ENCODE measurements at places on chromosomes 6 and 20. TPM values are rescaled to one million over a fixed set of nuclear protein-coding genes. Genes with fewer than 3 reads are reported as not detected.

ABHD12 gene
- 37.6 TPM for total RNA-seq

GRCh38 chr20:48026981-48027592 lies 241.8 kb upstream of the SULF2 start:
- no peaks in the 10 kb centered on the region for H3K36me3 ChIP-seq
- H3K4me3 ChIP-seq = no peak overlapping the region
- no peaks in the 10 kb centered on the region for H3K27me3 ChIP-seq
- no peak for DNase-seq
- H3K4me1 ChIP-seq = peaks cover 4% of the 10 kb centered on the region

DNA sequence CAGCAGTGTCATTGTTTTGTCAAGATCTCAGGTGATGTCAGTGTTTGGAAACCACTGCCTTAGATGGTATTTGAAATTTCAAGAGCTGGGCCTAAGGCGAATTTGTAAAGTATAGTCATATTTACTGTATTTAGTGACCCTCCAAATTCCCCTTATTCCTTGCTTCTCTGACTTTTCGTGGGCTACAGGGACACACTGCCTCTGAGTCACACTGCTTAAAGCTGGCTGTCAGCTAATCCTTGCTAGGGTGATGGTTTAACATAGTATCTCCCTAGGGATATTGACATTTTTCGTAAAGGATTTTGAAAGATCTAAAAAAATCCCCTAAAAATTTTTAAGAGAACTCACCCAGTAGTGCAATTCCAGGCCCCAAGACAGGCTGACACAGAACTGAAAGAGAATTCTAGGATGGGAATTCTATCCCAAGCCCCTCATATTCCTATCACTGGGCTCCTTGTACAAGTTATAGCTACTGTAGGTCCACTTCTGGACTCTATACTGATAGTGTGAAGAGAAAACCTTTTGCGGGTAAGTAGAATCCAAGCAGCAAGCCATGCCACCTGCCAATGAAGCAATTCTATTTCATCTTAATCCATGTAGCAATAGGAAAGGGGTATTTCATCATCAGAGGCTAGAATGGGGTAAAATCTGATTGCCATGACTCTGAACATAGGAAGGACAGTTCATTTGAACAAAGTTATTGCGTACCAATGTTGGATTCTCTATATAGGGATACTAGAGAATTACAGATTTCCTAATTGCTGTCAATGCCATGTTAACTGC lies 4.3 kb downstream of the BMP6 start:
- peaks cover 6% of the 10 kb centered on the region for H3K4me1 ChIP-seq
- H3K4me3 ChIP-seq = no peak overlapping the region
- H3K27me3 ChIP-seq = no peaks in the 10 kb centered on the region
- no peaks in the 10 kb centered on the region for H3K36me3 ChIP-seq
- no peak for DNase-seq

GRCh38 chr20:2109425-2110210 lies 8.0 kb downstream of the STK35 start:
- peak; percentile 33 for DNase-seq
- H3K27ac ChIP-seq = no peak overlapping the region
- H3K4me1 ChIP-seq = peaks cover 19% of the 10 kb centered on the region
- no peaks in the 10 kb centered on the region for H3K27me3 ChIP-seq
- H3K36me3 ChIP-seq = no peaks in the 10 kb centered on the region

APOBEC2 gene
- not detected for total RNA-seq

DNA sequence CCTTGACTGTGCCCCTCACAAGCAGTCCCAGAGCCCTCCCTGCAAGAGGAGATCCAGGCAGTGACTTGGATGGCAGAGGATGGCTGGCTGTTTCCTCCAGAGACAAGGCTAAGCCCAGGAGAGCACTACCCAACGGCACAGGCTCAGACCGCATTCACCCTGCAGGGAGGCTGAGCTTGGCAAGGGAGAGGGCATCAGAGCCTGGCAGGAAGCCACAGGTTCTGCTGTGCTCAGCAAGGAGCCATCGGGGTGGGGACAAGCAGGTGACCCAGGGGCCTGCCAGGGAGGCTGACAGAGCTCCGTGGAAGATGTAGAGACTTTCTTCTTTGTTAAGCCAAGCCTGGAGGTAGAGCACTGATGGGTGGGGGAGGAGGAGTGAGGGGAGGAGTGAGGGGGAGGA lies 159.2 kb upstream of the CST7 start:
- DNase-seq = no peak
- H3K4me3 ChIP-seq = no peak overlapping the region
- no peak overlapping the region for H3K27ac ChIP-seq
- no peaks in the 10 kb centered on the region for H3K27me3 ChIP-seq
- no peaks in the 10 kb centered on the region for H3K4me1 ChIP-seq
- H3K36me3 ChIP-seq = no peaks in the 10 kb centered on the region

DNA sequence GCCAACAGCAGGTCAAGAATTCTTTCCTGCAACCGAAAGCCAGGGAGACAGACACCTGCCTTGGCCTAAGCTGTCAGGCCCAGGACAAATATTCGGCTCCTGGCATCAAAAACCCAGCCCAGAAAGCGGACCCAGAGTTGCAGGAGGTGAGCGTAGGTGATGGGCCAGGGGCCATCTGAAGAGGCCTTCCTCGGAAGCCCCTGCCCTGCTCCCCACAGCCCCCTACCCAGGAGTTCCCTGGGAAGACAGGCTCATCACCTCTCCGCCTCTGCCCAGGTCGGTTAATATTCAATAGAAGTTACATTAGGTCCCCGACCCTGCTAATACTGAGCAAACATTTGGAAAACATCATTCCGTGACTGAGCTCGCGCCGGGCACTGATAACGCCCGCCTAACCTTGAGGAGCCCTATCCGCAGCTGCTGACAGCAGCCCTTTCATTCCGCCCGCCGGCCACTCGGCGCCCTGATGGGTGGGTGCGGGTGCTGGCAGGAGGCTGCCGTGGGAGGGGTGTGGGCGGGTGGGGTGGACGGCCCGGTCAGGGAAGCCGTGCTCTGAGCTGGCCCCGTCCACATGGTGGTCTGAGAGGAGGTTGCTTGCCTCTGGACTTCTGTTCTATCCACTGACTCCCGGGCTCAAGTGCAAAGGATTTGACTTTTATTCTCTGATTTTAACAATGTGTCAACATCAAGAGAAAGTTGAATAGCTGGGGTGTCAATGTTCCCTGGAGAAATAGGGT lies 55.7 kb downstream of the HNF4A start:
- H3K27ac ChIP-seq = no peak overlapping the region
- H3K4me3 ChIP-seq = no peak overlapping the region

RPL10A gene
- total RNA-seq = 2,962 TPM

- peaks cover 2% of the 10 kb centered on the region for H3K4me1 ChIP-seq
- no peak overlapping the region for H3K27ac ChIP-seq
- no peaks in the 10 kb centered on the region for H3K36me3 ChIP-seq
- H3K27me3 ChIP-seq = no peaks in the 10 kb centered on the region
- DNase-seq = no peak
These were observed 69.7 kb upstream of the SIRPA start for GRCh38 chr20:1825507-1825906.

SLCO4A1 gene
- total RNA-seq = 3.3 TPM

DNA sequence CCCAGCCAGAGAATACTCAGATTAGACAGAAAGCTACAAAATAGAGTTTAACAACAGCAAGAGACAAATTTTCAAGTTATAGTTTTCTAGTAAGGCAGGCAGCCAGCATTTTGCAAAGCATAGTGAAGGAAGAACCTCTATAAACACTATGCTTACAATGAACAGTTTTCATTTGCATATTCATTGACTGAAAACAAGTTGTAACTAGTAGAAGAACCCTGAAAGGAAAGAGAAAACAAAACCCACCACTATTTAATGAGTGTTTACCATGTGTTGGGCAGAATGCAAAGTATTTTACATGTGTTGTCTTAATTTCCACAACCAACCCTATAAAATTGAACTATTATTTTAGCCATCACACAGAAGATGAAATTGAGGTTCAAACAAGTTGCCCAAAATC lies 196.1 kb downstream of the UBE3D start:
- H3K4me3 ChIP-seq = no peak overlapping the region
- DNase-seq = no peak
- no peak overlapping the region for H3K27ac ChIP-seq
- H3K4me1 ChIP-seq = no peaks in the 10 kb centered on the region

GRCh38 chr6:87724983-87725811 lies 23.2 kb upstream of the AKIRIN2 start:
- H3K27ac ChIP-seq = no peak overlapping the region
- no peaks in the 10 kb centered on the region for H3K36me3 ChIP-seq
- H3K4me3 ChIP-seq = no peak overlapping the region
- peaks cover 2% of the 10 kb centered on the region for H3K4me1 ChIP-seq
- DNase-seq = no peak

SIRPB1 gene
- 0.43 TPM for total RNA-seq

DNA sequence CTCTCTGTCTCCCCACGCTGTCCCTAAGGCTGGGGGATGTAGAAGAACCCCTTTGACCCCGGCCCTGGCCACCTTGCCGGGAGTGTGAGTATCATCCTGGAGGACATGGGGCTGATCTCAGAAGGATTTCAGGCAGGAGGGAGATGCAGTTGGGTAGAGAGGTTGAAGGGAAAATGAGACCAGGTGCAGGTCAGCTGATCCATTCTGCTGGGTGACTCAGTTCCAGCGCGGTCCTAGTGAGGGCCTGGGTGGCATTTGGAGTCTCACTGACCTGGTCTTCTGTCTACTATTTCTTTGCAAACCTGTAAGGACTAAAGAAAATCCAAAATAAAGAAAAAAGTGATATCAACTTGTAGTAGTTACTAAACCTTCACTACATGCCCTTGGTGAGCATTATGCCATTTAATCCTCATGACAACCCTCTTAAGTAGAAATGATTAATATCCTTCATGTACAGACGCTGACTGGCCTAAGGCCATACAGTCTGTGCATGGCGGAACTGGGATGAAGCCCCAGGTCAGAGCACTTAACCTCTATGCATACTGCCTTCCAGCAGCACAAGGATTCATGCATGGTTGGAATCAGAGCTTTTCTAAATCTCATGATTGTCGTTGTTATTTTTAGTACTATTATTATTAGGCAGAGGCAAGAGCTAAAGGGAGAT lies 106.3 kb downstream of the ZDHHC14 start:
- no peak for DNase-seq
- H3K36me3 ChIP-seq = no peaks in the 10 kb centered on the region
- H3K4me3 ChIP-seq = no peak overlapping the region
- no peaks in the 10 kb centered on the region for H3K27me3 ChIP-seq
- H3K27ac ChIP-seq = no peak overlapping the region
- H3K4me1 ChIP-seq = no peaks in the 10 kb centered on the region

GRCh38 chr6:101522254-101522653 lies 128.7 kb downstream of the GRIK2 start:
- no peaks in the 10 kb centered on the region for H3K27me3 ChIP-seq
- no peak overlapping the region for H3K27ac ChIP-seq
- DNase-seq = no peak
- no peaks in the 10 kb centered on the region for H3K36me3 ChIP-seq
- no peaks in the 10 kb centered on the region for H3K4me1 ChIP-seq

PPP1R11 gene
- 43.2 TPM for total RNA-seq

DNA sequence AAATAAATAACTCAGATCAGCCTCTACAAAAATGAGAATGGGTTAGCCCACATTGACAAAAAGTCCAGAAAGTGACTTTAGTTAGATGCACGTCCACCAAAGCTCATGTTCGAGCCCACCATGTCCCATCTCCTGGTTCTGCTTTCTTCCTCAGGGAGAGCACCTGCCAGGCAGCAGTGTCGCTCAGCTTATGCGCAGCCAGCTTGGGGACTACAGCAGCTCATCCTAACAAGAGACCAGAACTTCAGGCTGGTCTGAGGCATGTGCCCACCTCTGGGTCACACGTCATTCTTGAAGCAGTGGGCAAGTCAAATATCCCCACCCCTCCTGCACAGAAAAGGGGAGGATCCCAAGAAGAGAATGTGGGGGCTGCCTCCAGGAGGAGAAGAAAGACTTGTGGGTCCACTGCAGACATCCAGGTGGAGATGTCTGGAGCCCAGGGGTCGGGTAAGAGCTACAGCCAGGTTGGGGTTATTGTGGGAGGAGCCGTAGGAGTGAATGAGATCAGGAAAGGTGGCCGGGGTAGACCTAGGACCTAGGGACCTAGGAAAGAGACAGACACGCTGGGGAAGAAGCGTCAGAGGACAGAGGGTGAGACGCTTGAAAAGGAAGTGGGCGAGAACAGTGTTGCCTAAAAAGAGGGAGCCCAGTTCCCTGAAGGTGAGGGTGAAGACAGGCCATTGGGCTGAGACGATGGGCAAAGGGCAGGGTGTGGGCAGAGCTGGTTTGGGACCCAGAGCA lies 52.5 kb downstream of the SSR1 start:
- no peaks in the 10 kb centered on the region for H3K27me3 ChIP-seq
- no peak for DNase-seq
- H3K36me3 ChIP-seq = no peaks in the 10 kb centered on the region
- peaks cover 2% of the 10 kb centered on the region for H3K4me1 ChIP-seq
- no peak overlapping the region for H3K27ac ChIP-seq
- H3K4me3 ChIP-seq = peak overlapping the region; percentile 37

DNA sequence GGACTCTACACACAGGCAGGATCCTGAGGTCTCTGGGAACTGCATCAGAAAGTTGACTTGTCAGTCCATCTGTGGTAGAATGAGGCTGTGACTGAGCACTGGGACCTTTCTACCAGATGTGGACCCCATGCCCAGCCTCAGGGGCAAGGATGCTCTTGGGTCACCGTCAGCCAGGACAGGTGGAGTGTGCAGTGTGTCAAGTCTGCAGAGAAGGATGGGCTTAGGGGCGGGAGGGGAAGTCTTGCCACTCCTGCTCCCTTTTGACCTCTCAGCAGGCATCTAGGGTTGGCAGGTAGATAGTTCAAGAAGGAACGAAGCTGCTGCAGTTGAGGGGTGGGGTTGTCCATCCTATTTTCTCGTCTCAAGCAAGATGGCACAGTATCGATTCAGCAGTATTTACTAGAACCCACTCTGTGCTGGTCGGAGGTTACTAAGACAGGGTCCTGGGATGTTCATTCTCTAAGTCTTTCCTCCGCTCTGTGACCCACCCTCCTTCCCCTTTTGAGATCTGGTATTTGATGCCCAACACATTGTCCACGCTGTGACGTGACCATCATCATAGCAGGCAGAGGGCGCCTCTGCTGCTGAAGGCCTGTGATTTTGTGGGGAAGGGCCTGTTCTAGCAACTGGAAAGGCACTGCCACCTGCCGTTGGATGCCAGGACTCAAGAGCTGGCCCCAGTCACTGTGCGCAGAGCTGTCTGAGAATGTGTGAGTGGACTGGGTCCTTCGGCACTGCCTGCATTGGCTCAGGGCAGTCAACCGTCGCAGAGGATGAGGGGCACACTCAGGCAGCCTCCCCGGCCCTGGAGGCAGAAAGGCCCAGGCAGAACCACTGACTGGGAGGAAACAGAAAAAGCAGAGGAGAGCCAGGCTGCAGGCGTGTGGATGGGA lies 23.2 kb downstream of the RBCK1 start:
- H3K27ac ChIP-seq = no peak overlapping the region
- no peaks in the 10 kb centered on the region for H3K4me1 ChIP-seq
- H3K36me3 ChIP-seq = no peaks in the 10 kb centered on the region
- no peak overlapping the region for H3K4me3 ChIP-seq
- H3K27me3 ChIP-seq = no peaks in the 10 kb centered on the region

- no peak overlapping the region for H3K27ac ChIP-seq
- no peak for DNase-seq
- H3K4me3 ChIP-seq = no peak overlapping the region
- H3K27me3 ChIP-seq = no peaks in the 10 kb centered on the region
- no peaks in the 10 kb centered on the region for H3K4me1 ChIP-seq
These were observed 46.6 kb downstream of the PRSS35 start for GRCh38 chr6:83558975-83559374.

POPDC3 gene
- total RNA-seq = not detected

TFAP2D gene
- not detected for total RNA-seq

- no peak overlapping the region for H3K4me3 ChIP-seq
- no peak for DNase-seq
- no peak overlapping the region for H3K27ac ChIP-seq
- no peaks in the 10 kb centered on the region for H3K36me3 ChIP-seq
- no peaks in the 10 kb centered on the region for H3K27me3 ChIP-seq
- H3K4me1 ChIP-seq = no peaks in the 10 kb centered on the region
These were observed 129.2 kb downstream of the TBX18 start for GRCh38 chr6:84635081-84635761.

ZBTB2 gene
- 31.2 TPM for total RNA-seq

PRR18 gene
- not detected for total RNA-seq

- no peaks in the 10 kb centered on the region for H3K27me3 ChIP-seq
- H3K4me1 ChIP-seq = no peaks in the 10 kb centered on the region
These were observed 1144.8 kb downstream of the EPHA7 start for GRCh38 chr6:92274588-92274987.
